ENCODE measurements at places on chromosomes 12 and 14.

DNA sequence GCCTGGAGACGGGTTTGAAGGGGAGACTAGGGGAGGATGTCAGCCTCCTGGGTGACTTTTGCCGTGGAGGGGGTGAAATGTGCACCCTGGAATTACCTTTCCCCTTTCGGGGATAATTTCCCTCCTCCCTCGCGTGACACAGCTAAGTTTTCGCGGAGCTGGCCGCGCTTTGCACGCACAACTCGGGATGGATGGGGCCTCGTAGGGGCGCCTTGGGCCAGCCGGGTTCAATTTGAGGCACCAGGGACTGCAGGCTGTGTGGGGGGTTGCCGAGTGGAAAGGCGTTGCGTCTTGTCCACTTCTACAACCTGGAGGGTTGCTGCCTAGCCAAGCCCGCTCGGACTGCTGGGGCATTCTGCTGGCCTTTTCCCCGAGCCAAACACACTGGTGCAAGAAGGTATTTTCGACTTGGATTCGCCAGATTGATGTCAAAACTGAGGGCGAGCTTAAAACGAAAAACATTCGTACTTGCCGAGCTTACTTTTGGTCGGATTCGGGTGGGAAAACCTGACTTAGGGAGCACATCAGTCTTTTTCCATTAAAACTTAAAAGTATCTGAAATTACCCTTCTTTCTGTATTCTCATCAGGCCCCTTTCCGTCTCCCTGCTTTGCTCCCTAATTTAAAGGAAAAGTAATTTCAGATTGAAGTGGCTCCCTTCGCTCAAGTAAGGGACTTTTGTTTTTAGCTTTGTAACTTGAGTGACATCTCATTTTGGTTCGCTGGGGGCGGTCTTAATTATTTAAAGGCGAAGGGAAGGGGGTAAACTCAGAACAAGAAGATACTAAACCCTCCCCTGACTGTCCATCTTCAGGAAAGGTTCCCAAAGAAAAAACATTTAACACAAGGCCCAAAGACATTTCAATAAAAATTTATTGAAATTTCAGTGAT, 14.3 kb downstream of the TBX3 start:
- DNase-seq = no peak

DNA sequence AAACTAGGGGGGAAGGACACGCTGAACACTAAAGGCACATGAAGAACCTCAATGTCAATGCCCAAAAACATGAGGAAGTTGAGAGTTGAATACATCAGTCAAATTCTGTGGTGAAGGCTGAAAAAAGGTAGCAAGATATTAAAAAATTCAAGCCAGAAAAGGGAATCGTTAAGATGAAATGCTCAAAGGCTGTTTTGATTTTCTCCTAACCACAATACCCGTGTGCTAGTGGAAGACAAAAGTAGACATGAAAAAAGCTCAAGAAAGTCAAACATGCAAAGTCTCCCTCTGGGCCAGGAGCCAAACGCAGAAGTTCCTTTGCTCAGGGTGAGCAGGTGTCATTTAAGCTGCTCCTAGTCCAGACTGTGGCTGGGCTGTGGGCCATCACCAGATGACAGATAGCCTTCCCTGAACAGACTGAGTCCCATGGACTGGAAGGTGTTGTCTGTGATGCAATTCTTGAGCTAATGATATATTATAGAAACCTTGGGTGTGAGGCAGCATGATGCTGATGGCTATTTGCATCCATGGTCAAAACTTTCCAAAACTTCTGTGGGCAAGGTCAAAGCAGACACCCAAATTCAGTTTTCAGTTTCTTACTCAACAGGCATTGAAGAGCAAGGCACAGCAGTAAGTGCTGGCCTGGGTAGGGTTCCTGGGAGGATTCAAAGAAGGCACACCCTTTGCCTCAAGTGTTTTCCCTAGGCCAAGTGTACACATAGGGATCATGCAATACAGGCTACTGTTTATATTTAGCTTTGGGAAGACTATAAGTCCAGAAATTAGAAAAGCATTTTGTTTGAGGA, 81.6 kb downstream of the MYRFL start:
- no peak for DNase-seq

DNA sequence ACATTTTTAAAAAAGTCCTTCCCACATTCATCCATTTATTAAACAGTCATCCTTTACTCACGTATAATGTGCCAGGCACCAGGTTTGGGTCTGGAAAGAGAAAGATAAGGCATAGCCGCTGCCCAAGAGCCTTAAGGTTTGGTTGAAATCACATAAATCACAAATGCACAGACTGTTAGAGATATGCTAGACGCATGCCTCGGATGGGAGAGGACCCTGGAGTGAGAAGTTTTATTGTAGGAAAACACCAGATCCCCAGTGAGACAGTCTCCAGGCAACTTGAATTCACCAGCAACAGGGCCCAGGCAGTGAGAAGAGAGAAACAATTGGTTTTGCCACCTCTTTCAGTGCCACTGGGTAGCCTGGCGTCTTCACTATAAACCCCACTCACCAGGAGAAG, 305.9 kb upstream of the AMIGO2 start:
- DNase-seq = no peak

DNA sequence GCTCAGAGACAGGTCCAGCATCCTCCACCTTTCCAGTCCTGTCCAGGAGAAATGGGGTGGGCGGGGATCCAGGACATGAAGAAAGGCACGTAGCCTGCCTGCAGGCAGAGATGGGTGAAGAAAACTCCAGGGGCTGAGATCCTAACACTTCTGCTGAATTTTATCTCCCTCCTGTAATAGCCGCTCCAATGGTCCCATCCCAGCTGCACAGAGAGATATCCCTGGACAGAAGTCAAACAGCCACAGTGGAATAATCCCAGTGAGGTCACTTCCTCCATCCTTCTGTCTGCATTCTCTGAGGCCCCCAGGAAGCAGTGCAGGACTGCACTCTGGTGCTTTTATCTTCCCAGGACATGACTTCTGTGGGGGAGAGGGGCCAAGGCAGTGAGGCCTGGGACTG, 26.3 kb downstream of the KRT18 start:
- DNase-seq = no peak

- DNase-seq = no peak
These were observed 21.0 kb upstream of the ITPR2 start for GRCh38 chr12:26854031-26854390.

- DNase-seq = no peak
These were observed 305.0 kb upstream of the DIO3 start for GRCh38 chr14:101256266-101256665.

GRCh38 chr12:132024758-132025157, 75.0 kb downstream of the EP400 start:
- DNase-seq = no peak

All from renal cortex interstitium (tissue), 15 donors.